ENCODE measurements at places on chromosomes 1 and 21.

DNA sequence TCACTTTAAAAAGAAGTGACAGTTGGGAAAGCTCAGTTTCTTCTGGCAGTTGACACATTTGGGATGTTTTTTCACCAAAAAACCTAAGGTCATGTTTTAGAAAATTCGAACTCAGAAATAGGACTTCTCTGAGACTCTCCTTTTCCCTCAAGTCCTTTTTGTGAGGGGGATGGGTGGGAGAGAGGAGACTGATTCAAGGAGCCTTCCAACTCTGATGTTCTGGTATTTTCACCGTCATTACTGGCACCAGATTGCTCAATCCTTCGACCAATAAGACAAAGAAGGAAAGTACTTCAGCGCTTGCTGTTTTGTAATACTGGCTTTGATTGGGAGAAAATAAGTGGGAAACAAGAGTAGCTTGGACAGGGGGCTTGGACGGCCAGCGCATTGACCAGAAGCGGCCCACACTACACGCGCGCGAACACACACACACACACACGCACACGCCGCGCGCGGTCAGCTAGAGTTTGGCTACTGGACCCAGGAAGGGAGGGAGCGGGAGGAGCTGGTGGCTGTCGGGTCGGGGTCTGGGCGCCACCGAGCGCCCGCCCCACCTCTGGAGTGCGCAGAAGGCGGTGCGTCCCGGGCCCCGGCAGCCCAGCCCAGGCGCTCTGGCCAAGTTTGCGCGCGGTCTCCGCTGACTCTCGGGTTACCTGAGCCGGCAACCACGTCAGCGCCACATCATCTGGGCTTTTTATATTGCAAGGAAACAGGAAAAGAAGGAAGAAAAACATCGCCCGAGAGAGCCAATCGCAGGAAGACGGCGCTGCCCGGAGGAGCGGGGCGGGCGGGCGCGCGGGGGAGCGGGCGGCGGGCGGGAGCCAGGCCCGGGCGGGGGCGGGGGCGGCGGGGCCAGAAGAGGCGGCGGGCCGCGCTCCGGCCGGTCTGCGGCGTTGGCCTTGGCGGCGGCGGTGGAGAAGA lies at the start of gene KCNK1:
KCNK1 (plus strand) TSS at position 855 of the 921 bp plus-strand sequence; CDS start at position 921, 66 bp downstream.
- peak; percentile 94 for DNase-seq

- DNase-seq, result no peak
Measured at GRCh38 chr1:98546319-98546718, 115.2 kb upstream of the SNX7 start.

GRCh38 chr1:27601771-27602461 lies 2.0 kb downstream of the AHDC1 start:
- DNase-seq, result no peak

- DNase-seq, result peak; percentile 93
Measured at GRCh38 chr1:78831731-78832360, 174.7 kb downstream of the ADGRL4 start.

DNA sequence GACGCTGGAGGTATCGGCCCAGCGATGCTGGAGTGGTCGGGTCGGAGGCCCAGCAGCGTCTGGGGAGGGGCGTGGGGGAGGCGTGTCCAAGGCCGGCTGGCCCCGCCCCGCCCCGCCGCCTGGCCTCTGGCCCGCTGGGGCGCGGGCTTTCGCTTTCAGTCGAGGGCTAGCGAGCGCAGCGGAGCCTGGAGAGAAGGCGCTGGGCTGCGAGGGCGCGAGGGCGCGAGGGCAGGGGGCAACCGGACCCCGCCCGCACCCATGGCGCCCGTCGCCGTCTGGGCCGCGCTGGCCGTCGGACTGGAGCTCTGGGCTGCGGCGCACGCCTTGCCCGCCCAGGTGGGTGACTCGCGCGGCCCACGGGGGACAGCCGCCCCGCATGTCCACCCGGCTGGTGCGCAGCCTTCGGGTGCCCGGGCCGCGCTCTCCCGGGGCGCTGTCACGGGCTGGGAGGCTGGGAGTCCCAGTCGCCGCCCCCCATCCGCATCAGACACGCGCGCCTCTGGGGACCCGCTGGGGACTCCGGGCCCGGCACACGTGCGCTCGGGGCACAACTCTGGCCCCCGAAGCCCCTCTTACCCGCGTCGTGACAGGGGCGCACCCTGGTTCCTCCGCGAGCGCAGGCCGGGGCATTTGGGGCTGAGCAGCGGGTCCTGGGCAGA lies at the start of gene TNFRSF1B:
TNFRSF1B (plus strand) TSS at position 158 of the 659 bp plus-strand sequence; CDS start at position 259, 101 bp downstream.
- peak; percentile 31 for DNase-seq

DNA sequence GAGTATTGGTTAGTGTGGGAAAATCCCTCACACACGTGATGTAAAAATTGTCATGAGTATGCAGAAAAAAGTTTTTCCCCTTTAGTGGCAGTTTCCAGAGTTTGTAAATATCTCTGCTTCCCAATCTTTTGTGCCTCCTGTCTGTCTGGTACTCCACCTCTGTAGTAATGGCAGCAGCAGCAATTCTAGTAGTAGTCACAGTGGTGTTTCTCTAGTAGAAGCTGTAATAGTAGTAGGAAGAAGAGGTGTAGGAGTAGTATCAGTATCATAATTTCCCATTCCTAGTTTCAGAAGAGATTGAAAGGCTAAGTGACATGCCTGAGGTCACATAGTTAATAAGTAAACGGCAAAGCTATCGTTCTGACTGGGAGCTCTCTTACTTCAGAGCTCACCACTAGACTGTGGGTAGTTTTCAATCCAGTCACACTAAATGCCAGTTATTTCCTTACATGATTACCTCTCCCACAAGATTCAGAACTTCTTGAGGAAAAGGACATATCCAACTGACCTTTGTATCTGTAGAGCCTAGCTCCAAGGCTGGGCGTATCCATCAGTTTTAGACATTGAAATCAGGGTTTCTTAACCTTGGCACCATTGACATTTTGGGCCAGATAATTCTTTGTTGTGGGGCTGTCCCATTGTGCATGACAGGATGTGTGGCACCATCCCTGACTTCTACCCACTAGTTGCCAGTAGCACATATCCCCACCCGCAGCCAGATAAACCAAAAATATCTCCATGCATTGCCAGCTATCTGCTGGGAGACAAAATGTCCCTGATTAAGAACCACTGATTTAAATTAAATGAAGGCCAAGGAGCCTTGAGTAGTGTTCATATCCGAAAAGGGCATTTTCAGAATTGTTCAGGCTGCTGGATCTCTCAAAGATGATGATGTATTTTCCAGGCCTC lies 135.9 kb downstream of the FGGY start:
- no peak for DNase-seq

GRCh38 chr1:246582301-246583055 lies 16.2 kb downstream of the CNST start:
- DNase-seq, result no peak

DNA sequence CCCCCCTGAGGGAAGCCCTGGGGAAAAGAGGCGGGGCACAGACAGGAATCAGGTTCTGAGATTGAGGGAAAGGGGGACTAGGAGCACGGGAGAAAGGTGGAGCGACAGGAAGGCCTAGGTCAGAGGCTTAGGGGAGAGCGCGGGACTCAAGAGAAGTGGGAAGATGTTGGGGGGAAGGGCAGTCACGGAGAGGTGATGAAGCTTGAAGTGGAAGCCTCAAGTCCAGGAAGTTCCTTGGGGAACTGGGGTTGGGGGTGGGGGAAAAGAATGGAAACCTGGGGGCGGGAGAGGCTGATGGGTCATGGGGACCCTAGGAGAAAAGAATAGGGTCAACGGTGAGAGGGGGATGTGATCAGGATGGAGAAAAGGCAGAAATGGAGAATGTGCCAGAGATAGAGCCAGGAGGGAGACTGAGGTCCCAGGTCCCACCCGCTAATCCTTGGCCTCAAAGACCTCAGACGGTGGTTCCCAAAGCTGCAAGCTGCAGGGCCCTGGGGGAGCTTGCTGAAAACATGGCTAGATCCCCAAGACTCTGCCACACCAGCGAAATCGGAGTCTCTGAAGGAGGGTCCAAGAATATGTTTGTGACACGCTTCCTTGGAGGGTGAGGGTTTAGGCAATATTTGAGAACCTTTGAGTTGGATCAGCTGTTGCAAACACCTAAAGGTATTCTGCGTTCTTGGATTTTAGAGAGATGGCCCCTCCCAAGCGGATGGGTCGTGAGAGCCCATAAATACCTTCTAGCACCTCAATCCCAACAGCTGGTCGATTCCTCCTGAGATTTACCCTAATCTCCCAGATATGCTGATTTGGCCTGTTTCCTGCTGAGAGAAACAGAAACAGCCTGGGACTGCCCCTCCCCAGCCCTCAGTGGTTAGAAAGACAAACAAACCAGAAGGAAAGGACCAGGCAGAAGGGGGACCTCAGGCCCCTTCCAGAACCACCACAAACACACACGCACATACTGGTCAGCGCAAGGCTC lies 3.6 kb downstream of the C1orf232 start:
- no peak for DNase-seq

DNA sequence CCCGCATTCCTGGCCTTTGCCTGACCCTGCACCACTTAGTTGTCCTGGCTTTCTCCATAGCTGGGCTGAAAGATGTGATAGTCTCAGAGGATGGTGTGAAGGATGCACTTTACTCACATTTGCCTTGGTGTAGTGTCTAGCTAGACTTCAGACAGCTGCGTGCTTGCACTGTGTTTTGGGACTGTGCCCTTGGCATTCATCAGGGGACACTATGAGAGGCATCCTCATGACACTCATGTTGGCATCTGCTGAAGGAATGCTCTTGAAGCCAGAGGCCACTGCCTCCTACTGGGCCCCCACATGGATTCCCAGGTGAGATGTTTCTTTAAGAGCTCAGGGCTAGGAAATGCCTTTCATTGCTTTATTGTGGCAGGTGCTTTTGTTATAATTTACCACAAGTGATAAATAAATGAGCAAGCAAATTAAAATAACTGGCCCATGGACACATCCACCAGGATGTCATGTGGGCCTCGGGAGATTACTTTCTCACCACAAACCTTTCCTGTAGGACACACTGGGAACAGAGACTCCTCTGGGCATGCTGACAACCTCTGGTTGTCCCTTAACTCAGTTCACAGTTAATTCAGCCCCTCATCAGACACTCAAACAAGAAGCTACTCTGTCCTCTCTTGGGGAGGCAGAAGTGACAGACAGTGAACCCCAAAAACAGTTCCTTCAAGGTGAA lies 99.4 kb upstream of the SPATA6 start:
- no peak for DNase-seq

DNA sequence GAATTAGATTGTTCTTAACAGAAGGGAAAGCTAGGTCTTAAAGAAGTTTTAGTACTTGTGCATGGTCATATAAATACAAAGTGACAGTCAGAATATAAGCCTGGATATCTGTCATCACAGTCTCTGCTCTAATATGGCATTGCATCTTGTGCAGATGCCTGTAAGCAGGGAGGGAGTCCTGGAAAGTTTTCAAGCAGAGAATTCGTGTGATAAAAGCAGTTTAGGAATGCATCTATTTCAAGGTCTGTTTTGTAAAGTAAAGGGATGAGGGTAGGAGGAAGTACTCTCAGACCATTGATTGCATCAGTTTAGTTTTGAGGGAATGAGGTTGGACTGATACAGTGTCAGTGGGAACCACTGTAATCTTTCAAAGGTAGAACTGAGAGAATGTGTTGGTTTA lies 30.6 kb downstream of the IARS2 start:
- peak; percentile 60 for DNase-seq

DNA sequence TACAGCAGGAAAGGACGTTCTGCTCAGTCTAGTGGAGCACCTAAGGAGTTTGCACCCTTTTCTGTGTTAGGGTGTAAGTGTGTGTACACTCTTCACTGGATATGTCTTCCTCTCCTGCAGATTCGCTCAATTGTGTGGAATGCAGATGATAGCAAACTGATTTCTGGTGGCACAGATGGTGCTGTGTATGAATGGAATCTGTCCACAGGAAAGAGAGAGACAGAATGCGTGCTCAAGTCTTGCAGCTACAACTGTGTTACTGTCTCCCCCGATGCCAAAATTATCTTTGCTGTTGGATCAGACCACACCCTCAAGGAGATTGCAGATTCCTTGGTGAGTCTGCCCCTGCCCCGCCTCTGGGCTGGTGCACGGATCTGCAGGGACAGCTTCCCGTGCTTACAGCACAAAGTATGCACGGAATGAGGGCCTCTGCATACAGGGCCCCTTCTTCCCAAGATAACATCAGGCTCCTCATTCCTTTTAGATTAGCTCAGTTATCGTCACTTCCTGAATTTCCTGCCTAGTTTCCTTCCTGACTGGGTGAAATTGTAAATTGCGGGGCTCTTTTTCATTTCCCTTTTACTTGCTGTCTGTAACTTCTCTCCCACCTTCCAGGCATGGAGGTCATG lies 34.6 kb downstream of the CFAP57 start:
- peak; percentile 95 for DNase-seq

DNA sequence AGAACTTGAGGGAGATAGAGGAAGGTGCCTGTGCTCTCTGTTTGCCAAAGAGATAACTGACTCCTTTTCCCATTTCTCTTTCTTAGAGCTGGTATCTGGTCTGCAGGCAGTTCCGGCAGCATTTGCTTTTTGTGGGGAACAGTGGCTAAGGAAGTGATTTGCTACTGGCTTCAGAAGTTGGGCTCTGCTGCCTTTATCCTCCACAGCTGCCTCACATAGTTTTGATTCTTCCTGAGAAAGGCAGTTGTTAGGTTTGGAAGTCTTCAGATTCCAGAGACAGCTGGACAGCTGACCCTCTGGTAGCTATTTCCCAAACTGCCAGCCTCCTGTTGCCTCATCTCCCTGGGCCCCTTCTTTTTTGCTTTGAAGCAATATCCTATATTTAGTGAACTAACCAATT lies 62.6 kb upstream of the MACF1 start:
- peak; percentile 67 for DNase-seq

DNA sequence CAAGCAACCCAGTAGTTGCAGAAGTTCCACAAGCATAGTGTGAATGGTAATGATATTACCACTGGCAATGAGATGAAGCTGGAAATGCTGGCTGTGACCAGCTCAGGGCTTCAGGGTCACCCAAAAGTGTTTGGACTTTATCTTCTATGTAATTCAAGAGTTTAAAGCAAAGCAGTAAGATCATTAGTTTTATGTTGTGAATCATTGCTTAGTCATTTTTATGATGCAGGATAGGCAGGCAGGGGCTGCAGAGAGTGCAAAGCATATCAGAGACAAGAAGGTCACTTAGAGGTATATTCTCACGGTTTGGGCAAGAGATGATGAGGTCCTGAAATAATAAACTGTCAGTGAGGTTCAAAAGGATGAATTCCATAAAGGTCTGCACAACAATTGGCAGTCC lies 147.4 kb downstream of the OLFM3 start:
- DNase-seq, result no peak

DNA sequence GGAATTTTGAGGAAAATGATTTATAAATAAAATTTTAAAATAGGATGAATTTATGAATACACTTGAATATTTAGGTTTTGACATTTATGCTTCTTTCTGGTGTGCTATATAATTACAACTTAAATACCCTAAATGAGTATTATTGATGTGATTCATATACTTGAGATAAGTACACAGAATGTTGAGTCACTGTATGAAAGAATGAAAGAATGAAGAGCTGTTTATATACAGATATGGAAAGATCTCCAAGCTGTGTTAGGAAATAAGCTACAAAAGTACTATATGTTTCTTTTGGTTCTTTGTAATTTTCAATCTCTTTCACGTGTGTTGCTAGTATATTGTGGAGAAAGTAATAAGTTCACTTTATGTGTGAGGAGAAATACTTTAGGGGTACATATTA lies 147.2 kb downstream of the RASAL2 start:
- DNase-seq, result peak; percentile 86

DNA sequence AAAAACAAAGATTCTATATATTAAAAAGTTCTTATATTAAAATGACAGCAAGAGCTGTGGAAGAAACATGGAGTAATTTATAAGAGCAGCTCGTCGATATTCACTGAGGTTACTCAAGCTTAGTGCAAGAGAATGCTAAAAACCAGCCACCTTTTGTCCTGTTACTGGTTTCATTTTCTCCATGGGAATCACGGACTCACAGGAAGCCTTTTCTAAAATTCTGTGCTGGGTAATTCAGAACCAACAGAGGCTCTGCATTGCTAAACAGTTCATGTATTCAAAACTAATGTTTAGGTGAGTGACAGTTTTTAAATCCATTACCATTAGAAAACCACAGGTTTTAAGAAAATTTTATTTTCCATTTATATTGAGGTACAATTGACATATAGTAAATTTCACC lies 147.8 kb upstream of the MAP1LC3C start:
- DNase-seq, result no peak

Measured in iris pigment epithelial cell (primary cell).